ENCODE measurements at places on chromosomes 7 and 10.

DNA sequence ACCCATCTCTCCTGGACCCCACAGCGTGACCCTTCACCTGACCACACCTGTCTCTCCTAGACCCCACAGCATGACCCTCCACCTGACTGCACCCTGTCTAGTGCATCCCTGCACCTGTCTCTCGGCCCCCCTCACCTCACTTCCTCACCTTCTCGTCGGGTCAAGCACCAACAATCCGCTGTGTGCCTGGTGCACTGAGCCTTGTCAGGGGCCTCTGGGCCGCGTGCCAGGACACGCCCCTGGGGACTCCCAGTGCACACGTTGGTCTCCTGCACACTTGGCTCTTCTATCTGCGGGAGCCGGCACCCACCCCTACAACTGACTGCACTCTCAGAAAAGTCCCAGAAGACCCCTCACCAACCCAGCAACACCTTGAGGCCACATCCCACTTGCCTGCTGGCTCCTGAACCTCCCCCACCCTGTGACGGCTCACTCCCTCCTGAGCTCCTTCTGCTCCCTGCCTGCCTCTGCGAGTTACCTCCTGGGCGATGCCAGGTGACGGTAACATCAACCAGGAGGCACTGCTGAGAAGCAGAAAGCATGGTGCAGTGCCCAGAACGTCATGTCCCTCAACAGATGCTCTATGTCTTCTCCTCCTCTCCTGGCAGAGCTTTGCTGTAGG lies 147.6 kb downstream of the DIP2C start:
- DNase-seq = no peak

DNA sequence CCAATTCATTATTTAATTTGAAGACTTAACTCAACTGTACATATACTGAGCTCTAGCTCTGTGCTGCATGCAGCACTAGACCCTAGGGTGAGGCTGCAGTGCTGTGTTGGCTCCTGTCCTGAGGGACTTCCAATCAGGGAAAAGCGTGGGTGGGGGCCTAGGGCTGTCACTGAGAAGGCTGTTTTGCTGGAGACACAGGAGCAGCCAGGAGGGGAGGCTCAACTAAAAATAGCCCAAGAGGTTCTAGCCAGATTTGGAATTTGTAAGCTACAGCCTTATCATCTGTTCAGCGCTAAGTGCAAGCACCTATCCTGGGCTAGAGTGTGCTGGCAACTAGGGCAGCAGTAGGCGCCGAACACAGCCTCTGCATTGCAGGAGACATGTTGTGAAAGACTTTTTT lies 121.1 kb downstream of the VWC2 start:
- no peak for DNase-seq

GRCh38 chr10:132776186-132776585 lies 9.8 kb downstream of the NKX6-2 start:
- DNase-seq = no peak

DNA sequence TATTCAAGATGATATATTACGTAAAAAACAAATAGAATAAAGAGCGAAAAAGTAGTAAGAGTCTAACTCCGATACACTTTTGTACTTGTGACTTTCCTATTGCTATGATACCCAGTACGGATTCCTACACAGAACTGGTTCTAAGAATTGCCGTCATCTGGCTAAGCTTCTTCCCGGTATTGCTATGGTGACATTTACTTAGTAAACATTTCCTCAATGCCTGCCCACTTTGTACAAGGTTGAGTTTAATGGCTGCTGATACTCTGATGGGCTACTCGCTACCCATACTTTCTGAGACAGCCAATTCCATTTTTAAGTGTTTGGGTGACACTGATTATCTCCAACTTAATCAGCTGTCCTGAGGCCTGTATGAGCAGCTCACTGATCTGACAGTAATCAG lies 55.6 kb downstream of the OSBPL3 start:
- no peak for DNase-seq

DNA sequence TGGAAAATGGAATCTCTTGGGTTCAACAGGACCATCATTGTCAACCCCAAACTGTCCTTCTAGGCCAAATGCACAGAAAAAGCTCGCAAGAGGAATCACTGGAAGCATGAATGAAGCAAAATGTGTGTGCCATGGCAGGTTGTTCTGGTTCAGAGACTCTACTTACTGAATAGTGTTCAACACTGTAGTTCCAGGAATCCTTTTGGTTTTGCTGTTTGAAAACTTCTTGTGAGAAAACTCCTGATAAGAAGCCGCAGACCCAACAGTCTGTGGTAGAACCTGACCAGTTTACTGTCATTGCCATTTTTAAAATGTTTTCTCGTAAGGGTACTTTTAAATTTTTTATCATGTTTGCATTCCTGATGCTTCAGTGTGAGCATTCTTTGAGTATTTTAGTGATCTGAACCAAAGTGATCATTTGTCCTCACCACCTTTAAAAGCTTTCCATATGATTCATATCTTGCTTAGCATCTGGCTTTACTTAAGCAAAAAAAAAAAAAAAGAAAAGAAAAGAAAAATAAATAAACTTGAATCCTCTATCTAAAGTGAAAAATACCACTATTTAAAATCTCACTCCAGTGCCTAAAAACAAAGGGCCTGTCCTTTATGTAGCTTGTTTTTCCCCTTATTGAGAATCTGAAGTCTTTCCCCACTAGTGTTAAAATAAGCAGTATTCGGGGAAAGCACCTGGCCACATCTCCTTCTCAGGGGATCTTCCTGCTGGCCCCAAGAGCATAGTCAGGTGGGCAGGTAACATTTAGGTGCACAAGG lies 92.4 kb downstream of the WNT2 start:
- DNase-seq = no peak

- no peak for DNase-seq
Measured at GRCh38 chr7:44307301-44307900, 18.0 kb downstream of the CAMK2B start.

GRCh38 chr7:73869011-73869798 lies 8.2 kb downstream of the TMEM270 start:
- DNase-seq = no peak

- DNase-seq = no peak
Measured at GRCh38 chr10:113663908-113664307, at the start of gene NRAP. Gene NRAP (minus strand): TSS chr10:113664041. CDS start chr10:113663882, 159 bp downstream.

DNA sequence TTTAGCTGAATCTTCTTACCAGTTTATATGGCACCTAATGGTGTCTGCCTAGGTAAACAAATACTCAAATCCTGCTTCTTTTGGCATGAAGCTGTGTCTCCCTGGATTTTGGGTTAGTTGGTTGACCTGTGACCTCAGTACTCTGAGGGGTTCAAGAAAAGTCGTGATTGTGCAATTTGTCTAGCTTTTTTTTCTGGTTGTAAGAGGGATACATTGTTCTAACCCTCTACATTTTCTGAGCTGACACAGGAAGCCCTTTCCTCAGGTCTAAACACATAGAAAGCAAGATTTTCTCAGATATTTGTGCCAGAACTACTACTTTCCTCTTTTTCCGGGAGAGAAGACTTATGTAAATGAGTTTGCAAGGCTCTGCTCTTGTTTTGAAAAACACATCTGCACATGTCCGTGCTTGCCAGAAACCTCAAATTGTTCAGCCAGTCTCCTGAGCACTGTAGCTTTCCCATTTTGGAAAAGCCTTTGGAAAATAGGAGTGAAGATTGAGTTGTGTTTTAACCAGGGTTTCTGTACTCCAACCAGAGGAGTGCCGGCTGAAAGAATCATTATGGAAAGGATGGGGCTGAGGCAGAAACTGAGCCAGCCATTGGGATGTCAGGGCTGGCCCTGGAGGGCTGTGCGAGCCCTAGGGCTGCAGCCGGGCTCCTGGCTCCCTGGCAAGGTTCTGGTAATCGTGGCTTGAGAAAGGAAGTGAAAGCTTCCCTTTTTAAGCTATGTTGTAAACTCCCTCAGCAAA lies 31.3 kb upstream of the CXCL12 start:
- no peak for DNase-seq

GRCh38 chr7:1973321-1974251 lies 259.2 kb downstream of the MAD1L1 start:
- no peak for DNase-seq

GRCh38 chr10:60281331-60281730 lies 108.3 kb downstream of the ANK3 start:
- no peak for DNase-seq

DNA sequence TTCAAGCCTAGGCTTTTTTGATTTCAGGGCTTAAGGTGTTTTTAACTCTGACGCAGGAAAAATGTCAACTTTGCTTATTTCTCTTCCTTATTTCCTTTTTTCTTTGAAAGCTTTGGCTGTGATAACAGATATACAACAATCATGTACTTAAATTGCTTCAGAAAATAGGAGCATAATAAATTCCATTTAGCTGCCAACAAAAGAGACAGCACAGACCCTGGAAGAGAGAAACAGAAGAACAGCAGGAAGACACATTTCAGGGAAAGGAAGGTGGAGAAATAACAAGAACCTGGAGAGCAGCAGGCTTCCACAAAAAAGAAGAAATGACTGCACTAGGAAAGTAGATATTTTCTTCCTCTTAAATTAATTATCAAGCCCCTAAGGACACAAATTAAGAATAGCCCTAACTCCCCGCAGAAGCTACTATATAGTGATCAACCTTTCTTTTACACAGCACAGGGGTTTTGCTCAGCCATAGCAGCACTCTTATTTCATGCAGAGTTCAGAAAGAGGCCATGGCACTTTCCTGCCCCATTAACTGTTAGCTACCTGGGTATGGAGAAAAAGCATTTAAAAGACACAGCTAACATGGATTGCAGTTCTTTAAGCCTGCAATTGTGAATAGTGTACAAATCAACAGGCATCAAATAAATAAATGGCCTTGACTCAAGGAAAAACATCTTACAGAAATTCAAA lies 61.5 kb downstream of the IQUB start:
- DNase-seq = no peak

GRCh38 chr7:44246396-44247113 lies 45.8 kb downstream of the YKT6 start:
- DNase-seq = no peak

DNA sequence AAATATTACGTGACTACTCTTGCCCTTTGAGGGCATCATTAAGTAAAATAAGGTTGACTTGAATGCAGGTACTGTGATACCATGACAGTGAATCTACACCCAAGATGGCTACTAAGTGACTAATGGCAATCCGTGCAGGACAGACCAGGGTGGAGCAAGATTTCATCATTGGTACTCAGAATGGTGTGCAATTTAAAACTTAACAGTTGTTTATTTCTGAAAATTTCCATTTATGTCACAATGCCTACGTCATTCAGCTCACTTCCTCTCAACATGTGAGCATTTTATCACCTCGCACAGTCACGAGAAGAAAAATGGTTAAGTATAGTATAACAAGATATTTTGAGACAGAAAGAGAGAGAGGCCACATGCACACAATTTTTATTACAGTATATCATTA lies 50.3 kb upstream of the MET start:
- DNase-seq = no peak

GRCh38 chr7:96034940-96035727 lies 262.8 kb downstream of the DYNC1I1 start:
- DNase-seq = no peak

- DNase-seq = no peak
Measured at GRCh38 chr7:84790882-84791281, 396.0 kb downstream of the SEMA3D start.

DNA sequence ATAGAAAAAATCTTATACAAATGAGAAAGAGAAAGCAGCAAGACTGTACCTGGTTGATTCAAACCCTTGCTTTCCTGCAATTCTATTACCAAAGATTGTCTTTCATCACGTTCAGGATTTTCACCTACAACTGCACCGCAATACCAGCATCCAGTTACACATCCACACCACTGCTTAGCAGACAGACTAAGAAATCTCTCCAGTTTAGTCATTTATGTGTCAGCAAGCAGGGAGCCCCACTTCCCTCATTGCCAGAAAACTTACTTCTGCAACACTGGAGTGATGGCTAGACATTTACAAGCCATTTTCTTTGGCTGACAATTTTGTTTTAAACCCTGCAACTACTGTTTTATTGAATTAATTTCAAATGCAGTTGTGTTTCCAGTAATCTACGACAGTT lies 359.6 kb upstream of the MEOX2 start:
- no peak for DNase-seq

- no peak for DNase-seq
Measured at GRCh38 chr7:37290731-37291130, 157.9 kb downstream of the ELMO1 start.

- no peak for DNase-seq
Measured at GRCh38 chr10:93598157-93598556, 2.9 kb downstream of the RBP4 start.

DNA sequence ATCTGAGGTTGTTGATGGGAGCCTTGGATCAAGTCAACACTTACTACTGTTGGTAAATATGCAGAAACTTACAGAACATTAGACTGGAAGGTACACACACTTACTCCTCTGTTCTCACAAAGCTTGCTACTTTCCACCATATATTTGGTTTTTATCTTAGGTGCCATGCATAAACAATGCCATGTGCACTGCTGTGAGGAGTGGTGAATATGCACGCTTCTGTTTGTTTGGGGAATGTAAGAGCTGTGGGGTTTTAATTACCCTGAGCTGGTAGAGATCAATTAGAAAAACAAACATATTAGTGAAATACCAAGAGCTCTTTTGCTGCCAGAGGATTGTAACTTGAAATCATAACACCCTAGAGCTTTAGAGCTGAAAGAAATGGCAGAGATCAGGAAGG lies 79.8 kb upstream of the ARID5B start:
- no peak for DNase-seq

GRCh38 chr7:106153891-106154449 lies 41.9 kb upstream of the SYPL1 start:
- peak; percentile 59 for DNase-seq

Data from iPS DF 19.7 (cell line).